Retina (tissue), 1 donor: ENCODE measurements at places on chromosomes 6 and 20.

- DNase-seq: no peak
Measured at GRCh38 chr20:24102749-24103333, 114.3 kb upstream of the GGTLC1 start.

DNA sequence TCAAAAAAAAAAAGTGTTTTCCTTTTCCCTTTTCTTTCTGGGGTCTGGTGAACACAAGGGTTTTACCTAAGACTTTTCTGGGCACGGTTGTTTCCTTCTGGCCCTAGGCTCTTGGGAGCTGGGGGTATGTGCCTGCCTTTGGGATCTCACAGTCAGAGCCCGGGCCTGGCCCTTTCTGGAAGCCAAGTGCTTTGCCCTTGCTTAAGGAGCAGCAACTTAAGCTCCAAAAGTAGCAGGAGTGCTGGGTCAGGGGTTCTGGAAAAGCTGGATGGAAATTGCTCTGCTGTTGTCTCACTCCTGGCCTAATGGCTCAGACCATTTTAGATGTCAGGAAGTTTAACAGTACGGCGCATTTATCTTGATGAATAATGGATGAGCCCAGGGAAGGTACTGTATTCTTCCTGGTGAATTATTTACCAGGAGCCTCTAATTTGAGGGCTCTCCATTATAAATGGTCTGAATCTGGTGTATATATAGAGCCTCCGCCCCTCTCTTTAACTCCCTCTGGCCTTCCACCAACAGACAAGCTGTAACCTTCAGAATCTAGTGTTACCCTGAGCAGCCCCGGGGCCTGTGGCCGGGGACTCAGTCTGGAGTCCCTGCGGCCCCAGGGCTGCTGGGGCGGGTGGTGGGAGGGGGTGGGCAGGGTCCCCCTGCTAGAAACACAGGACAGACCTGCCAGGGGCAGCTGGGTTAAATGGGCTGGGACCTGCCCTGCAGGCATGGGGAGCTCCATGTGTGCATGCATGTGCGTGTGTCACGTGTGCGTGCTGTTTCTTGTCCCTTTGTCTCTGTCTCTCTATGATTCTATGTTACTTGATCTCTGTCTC lies 37.5 kb downstream of the PTK7 start:
- peak; percentile 63 for DNase-seq

GRCh38 chr6:121354764-121355163 lies 20.5 kb upstream of the TBC1D32 start:
- no peak for DNase-seq

GRCh38 chr6:145551164-145551563 lies 184.2 kb downstream of the EPM2A start:
- DNase-seq: no peak

- no peak for DNase-seq
Measured at GRCh38 chr6:11732036-11732631, 46.5 kb downstream of the ADTRP start.

DNA sequence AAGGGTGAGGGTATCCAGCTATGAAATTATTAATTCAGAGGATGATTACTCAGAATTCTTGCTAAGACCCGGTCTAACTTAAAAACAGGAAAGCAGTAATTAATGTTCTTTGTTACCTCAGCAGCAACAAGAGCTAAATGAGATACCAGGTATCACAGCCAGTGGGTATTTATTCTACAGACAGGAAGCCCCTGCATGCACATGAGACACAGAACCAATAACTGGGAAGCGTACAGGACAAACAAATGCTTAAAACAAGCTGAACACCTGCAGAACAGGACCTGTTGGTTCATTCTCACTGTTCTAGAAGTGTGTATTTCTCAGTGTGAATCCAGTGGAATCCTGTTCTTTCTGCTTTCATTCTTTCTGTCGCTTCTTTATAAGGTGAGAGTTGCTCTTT lies 30.9 kb downstream of the SCML4 start:
- DNase-seq: no peak

GRCh38 chr6:148878683-148879082 lies 131.9 kb downstream of the UST start:
- DNase-seq: no peak

- DNase-seq: no peak
Measured at GRCh38 chr20:19074828-19075516, 137.5 kb upstream of the SLC24A3 start.

- no peak for DNase-seq
Measured at GRCh38 chr6:75551367-75551952, 50.2 kb upstream of the SENP6 start.

DNA sequence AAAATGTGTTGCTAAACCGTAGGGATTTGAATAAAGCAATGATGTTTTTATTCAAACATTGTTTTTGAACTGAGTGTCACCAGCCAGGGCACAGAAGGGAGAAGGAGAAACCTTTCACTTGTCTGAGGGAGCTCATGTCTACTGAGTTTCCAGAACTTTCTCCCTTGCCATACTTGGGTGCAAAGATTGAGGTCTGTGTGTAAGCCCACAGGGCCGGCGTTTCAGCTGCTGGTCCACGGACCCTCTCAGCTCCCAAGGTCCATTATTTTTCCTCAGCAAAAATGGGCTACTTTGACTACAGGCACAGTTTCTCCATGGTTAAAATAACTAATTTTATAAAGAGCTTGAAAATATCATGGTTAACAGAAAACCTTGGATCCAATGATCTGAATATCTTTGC lies 32.6 kb downstream of the PSMG4 start:
- no peak for DNase-seq

GRCh38 chr6:6148192-6148815 lies 141.6 kb upstream of the NRN1 start:
- DNase-seq: no peak

DNA sequence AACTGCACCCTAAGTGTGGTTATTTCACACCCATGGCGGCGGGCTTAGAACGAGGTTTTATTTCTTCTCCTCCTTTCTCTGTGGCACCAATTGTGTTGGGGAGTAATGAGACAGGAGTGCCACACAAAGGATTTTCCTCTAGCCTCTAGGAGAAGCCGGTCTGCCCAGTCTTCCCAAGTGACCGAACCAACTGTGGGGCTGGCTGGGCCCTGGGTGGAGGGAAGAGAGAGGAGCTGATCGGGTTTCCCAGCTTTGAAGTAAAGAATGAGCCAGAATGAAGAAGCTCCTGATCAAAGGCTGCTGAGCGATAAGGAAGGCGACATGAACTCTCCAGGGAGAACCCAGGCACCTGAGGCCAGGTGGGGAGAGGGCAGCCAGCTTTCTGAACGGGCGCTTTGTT lies 616.0 kb upstream of the BTBD3 start:
- DNase-seq: no peak

GRCh38 chr20:19734811-19735210 lies 23.2 kb upstream of the RIN2 start:
- DNase-seq: no peak

DNA sequence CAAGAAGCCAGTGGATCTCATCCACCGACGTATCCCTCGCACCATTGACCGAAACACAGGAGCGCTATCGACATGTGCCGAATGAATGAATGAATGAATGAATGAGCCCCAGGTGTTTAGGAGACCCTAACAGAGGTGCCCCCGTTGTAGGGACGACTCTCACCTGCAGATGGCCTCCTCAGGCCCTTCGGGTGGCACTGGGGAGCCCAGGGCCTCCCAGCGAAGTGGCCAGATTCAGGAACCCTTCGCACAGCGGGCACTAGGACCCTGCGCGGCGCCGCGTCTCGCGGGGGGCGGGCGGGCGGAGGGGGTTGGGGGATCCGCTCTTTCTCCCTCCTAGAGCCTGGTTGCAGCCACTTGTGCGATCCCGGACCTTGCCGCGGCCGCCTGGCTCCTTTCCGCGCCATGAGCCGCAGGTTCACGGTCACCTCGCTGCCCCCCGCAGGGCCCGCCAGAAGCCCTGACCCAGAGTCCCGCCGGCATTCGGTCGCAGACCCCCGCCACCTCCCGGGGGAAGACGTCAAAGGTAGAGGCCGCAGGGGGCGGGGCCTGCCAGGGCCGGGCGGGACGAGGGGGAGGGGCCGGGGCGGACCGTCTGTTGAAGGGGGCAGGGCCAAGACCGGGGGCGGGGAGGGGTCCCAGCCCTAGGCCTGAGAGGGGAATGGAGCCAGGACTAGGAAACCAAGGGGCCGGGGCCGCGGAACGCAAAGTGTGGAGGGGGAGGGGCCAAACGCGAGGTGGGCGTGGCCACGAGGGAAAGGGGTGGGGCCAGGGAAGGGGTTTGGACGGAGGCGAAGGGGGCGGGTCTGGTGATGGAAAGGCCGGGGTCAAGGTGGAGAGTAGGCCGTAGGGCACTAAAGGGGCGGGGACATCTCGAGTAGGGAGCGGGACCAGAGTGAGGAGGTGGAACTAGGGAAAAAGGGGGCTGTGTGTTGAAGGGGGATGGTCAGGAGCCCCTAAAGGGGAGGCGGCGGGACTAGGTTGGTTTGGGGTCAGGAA lies 7.4 kb upstream of the SLC12A5 start:
- DNase-seq: peak; percentile 85

DNA sequence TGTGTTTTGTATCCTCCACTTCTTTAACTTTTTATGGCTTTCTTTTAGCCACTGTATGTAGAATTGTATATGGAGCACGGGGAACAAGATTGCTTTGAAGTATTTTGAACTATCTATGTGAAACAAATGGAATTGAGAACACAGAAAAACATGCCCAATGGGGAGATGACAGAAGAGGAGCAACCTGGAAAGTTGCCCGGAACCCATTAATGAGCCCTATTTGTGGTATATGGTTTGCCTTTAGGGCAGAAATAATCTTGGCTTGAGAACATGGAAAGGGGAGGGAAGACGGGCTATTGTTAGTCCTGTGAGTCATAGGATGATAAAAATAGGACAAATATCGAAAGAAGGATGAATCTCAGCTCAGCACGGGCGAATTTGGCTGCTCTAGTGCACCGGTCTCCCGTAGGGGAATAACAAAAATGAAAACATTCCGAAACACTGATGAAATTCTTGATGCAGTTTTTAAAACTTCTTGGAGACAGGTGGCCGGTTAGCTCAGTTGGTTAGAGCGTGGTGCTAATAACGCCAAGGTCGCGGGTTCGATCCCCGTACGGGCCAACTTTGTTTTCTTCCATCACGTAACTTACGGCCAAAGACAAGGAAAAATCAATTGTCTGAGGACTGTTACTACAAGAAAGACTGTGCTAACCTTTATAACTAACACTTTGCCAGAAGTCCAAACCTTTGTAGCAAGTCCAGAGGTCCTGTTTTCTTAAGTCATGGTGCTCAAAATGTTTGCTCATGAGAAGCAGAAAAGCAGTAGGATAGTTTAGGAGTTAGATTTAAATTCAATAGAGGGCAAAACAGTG lies 15.7 kb downstream of the HMGN4 start:
- peak; percentile 89 for DNase-seq

GRCh38 chr6:35368038-35368887 lies 25.9 kb downstream of the PPARD start:
- DNase-seq: no peak

DNA sequence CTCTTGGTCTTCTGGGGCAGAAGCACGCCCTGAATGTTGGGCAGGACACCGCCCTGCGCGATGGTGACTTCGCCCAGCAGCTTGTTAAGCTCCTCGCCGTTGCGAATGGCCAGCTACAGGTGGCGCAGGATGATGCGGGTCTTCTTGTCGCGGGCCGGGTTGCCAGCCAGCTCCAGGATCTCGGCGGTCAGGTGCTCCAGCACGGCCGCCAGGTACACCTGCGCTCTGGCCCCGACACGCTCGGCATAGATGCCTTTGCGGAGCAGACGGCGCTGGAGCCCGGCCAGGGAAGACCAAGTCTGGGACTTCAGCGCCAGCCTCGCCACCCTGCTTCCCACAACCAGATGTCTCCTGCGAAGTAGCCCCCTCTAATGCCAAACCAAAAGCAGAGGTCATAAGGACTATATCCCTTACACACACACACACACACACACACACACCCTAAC lies 8.0 kb upstream of the SLC17A3 start:
- DNase-seq: peak; percentile 9

- no peak for DNase-seq
Measured at GRCh38 chr6:29424575-29424974, 9.8 kb downstream of the OR12D1 start.

DNA sequence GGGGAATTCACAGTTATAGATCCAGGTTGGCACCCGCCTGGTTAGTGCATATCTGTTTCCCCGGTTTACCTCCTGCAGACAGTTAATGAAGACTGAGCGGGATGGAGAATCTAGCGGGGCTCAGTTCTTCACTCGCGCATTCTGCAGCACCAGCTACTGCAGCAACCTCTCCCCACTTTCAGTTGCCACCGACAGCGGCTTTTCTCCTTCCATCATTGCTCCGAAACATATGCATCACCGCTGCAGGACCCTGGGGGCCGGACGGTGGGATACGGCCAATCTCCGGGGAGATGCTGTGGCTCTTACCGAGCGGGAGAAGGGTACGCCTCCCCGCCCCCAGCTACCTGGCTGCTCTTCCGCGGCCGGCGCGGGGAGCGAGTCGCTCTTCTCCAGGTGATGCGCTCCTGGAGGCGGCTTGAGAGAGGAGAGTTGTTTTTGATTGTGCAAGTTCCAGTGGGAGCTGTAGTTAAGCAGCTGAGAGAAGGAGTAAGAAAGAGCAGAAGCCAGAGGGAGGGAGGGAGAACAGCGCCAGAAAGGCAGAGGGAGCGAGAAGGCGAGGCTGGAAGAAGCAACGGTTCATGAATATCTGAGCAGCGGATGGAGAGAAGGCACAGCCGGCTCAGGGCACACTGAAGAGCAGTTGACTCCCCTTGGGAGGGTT lies at the start of gene SGK1:
Gene SGK1 (minus strand): TSS at position 642 of the 661 bp plus-strand sequence. CDS start 652 bp downstream, outside the sequence.
- peak; percentile 86 for DNase-seq

- DNase-seq: no peak
Measured at GRCh38 chr6:130111031-130111430, 92.7 kb downstream of the L3MBTL3 start.

DNA sequence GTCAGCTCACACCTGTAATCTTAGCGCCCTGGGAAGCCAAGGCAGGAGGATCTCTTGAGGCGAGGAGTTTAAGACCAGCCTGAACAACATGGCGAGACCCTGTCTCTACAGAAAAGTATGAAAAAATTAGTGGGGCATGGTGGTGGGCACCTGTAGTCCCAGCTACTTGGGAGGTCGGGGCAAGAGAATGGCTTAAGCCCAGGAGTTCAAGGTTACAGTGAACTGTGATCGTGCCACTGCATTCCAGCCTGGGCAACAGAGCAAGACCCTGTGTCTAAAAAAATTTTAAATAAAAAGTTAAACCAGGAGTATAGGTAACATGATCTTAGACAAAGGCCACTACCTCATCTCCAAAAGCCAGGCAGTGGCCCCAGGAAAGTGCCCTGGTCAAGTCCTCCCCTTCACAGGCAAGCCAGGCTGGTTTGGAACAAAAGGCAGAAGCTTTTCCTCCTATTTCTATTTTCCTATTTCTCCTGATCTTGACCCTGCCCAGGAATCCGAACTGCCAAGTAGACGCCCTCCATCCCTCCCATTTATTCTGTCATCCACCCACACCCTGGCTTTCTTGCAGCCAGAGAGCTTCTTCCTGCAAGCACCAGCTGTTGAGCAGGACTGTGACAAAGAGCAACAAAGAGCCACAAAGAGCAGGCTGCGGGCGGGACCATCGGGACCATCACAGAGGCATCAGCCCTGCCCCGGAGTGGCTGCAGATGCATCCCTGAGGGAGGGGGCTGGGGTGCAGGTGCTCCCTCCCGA lies 149.9 kb upstream of the AFDN start:
- DNase-seq: peak; percentile 77

DNA sequence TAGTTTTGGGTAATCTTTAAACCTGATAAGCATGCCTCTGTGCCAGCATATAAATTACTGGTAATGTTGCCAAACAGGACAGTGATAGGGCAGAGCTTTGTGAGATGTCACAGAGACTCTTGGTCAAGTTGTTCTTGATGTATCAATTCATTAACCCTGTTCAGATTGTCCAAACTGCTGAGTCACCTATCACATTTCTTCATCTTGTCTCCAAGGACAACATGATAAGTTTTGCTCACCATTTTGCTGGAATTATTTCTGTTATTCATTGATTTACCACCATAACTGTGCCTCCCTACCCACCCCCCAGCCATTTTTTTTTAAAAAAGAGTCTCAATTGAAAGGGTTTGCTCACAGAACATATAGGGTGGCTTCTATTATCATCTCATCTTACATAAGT lies 19.5 kb upstream of the GMNN start:
- DNase-seq: no peak
